Nucleus accumbens (tissue), 56 donors: ENCODE measurements at places on chromosomes 1 and 21.

DNA sequence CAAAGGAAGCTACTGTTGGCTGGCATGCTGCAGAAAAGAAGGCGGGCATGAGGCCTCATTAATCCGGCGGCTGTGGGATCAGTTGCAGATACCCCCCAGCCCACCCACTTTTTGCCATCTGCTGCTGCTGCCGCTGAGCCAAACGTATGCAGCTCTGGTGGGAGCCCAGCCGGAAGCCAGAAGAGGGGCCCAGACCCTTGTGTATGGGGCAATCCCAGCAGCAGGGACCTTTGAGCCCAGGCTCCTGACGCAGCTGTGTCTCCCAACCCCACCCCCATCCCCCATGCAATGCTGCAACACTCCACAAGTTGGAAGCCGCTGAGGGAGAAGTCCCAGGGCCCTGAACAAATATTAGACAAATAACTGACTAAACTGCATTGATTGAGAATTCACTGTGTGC is 106.0 kb downstream of the ELAVL4 start:
- no peak for DNase-seq

GRCh38 chr1:172600615-172601014 is 58.3 kb upstream of the FASLG start:
- no peak for DNase-seq

DNA sequence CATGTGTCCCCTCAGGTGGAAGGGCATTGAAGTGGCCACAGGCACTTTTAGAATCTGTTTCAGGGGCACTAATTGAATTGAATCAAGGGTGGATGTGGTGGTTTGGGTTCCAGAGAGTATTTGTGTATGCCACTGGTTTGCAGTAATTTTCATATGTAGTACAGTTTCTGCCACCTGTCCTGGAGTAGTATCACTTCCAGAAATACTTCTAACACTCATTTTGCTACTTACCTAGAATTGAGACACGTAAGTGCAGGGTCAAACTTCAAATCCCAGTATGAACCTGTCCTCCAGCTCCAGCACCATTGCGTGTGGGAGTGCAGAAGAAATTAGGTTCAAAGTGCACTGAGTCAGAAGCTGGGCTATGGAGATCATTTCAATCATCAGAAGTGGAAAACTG is 26.8 kb downstream of the RSPH1 start:
- DNase-seq, result no peak

GRCh38 chr1:76240316-76240715 is 165.8 kb downstream of the ST6GALNAC3 start:
- no peak for DNase-seq

- no peak for DNase-seq
These were observed 262.6 kb downstream of the SIPA1L2 start for GRCh38 chr1:232367293-232367692.

DNA sequence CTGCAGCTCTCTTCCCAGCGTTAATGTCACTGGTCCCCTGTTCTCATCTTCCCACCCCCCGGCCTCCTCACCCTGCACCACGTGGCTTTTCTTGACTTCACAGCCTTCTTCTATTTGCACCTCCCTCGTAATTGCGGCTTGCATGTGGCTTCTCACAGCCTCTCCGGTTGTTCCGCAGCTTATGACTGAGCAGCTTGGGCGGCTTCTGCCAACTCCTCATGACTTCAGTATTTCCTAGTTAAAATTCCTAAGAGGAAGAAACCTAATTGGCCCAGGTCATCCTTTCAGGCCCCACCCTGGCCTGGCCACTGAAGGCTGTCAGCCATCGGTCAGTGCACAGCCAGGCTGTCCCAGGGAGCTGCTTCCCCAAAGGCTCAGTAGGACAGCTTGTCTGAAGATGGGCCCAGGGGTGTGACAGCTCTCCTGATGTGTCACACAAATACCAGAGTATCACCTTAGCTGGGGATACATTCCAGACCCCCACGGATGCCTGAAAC is 8.6 kb upstream of the RERE start:
- DNase-seq, result no peak

DNA sequence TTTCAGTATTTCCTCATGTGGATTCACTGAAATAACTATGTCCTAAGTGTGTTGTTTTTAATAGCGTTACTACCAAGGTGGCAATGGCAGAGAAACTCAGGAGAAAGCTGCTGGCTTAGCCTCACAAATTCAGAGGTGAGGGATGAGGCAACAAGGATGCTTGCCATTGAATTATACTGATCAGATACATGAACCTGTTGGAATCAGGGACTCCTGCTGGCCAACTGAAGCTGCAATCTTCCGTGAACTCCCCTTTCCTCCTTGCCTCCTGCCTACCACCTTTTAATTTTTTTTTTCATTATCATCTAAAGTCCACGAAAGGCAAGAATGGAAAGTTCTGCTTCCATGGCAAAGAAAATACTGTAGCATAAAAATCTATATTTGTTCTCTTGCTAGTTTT is 254.7 kb downstream of the NFIA start:
- DNase-seq, result no peak

- no peak for DNase-seq
These were observed 202.9 kb downstream of the TBX15 start for GRCh38 chr1:118785246-118785645.

DNA sequence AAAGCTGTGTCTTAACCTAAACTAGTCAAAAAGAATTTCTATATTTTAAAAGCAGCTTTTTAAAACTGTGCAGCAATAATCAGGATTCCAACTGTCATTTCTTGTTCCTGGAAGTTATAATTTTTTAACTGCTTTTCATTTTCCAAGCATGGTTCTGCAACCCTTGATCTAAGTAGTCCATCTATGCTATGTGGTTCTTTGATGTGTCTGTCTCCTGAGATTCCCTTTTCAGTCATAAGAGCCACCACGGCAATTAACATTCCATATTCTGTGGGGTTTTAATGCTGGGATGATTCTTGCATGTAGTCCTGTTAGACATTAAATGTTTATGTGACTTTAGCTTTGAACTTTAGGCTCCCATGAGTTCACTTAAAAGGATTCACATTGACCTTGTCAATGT is 220.4 kb downstream of the TPR start:
- DNase-seq, result no peak

- no peak for DNase-seq
These were observed 19.8 kb upstream of the LSS start for GRCh38 chr21:46248422-46248782.

- no peak for DNase-seq
These were observed 75.1 kb upstream of the PTGFRN start for GRCh38 chr1:116834595-116834994.

GRCh38 chr1:209741193-209741592 is 14.7 kb upstream of the TRAF3IP3 start:
- no peak for DNase-seq

GRCh38 chr1:245043611-245043940 is 111.2 kb upstream of the KIF26B start:
- no peak for DNase-seq

DNA sequence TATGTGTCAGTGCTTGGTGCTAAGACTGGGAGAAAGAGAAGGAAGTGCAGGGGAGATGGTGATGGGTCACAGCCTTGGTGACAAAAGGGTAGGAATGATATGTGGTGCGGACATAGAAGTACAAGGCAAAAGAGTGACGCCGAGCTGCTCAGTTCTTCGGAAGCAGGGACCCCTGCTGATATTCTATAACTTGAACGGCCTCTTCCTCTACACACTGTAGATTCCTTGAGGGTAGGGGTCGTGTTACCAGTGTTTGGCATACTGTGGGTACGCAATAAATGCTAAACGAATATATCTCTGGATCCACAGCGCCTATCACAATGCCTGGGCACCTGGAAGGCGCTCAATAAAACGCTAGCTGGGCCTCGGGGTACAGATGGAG is 488 bp downstream of the DBT start:
- no peak for DNase-seq

GRCh38 chr1:19682257-19682656 is 17.6 kb downstream of the HTR6 start:
- DNase-seq, result peak; percentile 44

- no peak for DNase-seq
These were observed 3.7 kb upstream of the PLOD1 start for GRCh38 chr1:11930571-11931445.

GRCh38 chr1:88680471-88680870 is 3.6 kb upstream of the PKN2 start:
- DNase-seq, result no peak

- no peak for DNase-seq
These were observed 1.7 kb downstream of the PCNX2 start for GRCh38 chr1:233293556-233294446.

DNA sequence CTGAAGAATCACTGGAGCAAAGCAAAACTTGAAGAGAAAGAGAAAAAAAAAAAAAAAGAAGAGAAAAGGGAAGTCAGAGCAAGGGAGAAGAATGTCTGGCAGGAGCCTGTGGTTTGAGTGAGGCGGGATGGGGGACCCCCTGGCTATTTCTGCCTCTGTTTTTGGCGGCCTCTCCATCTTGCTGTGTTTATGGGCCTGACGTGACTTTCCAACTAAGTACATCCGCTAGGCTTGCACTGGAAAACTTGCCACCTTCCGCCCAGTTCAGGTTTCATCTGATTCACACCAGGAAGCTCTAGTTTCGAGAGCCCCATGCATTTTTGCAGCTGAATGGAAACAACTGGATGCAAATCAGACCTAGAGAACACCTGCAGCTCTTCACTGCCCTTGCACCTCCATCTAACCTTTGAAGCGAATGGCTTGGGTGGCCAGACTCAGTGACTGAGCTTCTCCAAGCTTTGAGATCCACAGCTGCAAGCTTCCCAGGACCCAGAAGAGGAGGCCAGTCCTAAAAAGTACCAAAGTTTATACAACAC is 28.0 kb downstream of the TBX15 start:
- DNase-seq, result no peak
